ENCODE measurements at places on chromosomes 5 and 9.

DNA sequence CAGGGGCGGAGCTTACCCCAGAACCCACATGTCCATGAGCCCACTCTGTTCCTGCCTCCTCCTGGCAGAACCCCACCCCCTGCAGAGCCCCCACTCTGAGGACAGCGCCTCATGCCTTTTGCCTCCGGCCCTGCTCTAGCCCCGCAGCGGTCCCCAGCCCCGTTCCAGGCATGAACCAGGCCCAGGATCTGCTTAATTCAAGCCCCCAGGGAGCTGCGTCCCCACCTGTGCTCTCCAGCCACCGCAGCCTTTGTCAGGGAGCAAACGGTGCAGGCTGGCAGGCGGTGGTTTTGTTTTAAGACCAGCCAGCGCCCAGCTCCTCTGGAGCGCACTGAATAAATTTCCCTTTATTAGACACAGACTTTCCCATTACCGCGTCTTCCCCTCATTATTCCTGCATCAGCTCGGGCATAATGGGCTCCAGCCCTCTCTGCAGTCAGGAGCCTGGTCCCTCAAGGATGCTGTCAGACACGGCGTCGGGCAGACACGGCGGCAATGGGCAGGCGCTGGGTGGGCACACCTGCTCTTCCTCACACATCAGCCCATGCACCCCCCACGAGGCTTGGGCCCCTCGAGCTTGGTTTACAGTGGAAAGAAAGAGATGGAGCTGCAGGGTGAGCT is 137.6 kb downstream of the OLFM1 start:
- no peak for DNase-seq

DNA sequence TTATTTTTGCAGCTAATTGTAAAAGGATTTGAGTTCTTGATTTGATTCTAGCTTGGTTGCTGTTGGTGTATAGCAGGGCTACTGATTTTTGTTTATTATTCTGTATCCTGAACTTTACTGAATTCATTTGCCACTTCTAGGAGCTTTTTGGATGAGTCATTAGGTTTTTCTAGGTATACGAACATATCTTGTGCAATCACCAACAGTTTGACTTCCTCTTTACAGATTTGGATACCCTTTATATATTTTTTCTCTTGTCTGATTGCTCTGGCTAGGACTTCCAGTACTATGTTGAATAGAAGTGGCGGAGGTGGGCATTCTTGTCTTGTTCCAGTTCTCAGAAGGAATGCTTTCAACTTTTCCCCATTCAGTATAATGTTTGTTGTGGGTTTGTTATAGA is 210.8 kb downstream of the FGF10 start:
- DNase-seq, result peak; percentile 1

- peak; percentile 16 for DNase-seq
Observed at GRCh38 chr9:132943651-132944293, 644 bp downstream of the TSC1 start.

GRCh38 chr5:1175801-1176472 is 25.5 kb upstream of the SLC6A19 start:
- DNase-seq, result no peak

- DNase-seq, result no peak
Observed at GRCh38 chr9:92794426-92794825, 29.8 kb upstream of the BICD2 start.

DNA sequence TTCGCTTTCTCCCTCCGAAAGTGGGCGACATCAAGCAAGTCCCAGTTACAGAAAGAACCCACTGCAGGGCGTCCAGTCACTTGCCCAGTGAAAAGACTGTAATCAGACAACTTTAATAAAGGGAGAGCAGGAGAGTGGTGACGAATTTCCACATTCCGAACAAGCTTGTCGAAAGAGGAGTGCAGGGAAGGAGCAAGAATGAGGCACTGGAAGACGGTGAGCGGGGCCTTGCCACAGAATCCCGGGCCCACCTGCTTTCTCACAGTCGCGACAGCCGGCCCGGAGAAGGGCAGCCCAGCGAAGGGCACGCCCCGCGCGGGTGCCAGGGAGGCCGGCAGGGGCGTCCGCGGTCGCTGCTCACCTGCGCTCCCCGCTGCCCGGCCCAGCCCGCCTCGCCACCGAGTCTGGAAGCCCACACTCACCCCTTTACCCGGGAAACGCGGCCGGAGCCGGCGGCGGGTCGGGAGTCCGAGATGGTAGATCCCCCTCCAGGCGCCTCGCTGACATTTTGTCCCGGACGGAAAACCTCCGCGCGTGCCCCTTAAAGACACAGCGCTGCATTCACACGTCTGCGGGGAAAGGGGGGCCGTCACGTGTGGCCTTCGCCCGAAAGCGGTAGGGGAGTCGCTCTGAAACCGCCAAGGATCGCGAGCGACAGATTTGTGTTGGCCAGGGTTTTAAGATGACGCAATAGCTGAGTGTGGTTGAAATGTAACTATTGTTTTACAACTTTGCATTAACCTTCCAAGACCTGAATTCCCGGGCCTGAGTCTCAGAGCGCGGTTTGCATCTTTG is at the start of gene ZBED3:
Gene ZBED3 (minus strand): TSS at position 597 of the 795 bp plus-strand sequence. CDS start 9,407 bp downstream, outside the sequence.
- peak; percentile 80 for DNase-seq

- DNase-seq, result no peak
Observed at GRCh38 chr9:130430734-130431535, 13.8 kb upstream of the ASS1 start.

GRCh38 chr5:60522292-60522905 is 177.6 kb downstream of the DEPDC1B start:
- DNase-seq, result peak; percentile 19
